ENCODE measurements at places on chromosomes 11 and 22. TPM values are rescaled to one million over a fixed set of nuclear protein-coding genes. Genes with fewer than 3 reads are reported as not detected.

- no peak for DNase-seq
Measured at GRCh38 chr11:65615950-65616574, 486 bp downstream of the PCNX3 start.

DNA sequence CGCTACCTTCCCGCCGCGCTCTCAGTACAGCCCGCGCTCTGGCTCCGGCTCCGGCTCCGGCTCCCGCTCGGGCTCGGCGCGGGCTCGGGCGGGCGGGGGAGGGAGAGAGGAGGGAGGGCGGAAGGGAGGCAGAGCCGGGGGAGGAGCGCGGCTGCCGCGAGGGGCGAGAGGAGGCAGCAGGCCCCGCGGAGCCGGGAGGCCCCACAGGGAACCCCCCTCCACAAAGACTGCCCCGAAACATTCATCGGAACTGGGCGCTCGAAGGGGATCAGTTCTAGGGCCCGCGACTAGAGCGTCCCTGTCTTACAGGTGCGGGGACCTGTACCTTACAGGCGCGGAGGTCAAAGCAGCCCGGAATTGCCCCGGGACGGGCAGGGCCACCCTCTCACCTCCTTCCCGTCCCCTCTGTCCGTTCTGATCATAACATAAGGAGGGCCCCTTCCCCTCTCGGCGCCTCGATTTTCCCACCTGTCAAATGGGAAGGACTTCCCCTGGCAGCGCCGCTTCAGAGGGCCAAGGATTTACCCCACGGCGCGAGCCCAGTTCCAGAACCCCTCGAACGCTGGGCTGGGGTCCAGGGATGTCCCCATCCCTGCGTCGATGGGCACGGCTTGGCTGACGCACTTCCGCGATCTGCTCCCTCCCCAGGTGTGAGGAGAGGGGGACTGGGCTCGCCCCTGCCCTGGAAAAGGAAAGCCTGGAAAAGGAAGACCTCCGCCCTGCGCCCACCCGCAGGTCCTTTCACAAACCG lies at the start of gene SHISA8:
Gene SHISA8, minus strand, starts transcription at position 40 of the 751 bp plus-strand sequence. CDS start 407 bp downstream, outside the sequence.
- DNase-seq: peak; percentile 73

DNA sequence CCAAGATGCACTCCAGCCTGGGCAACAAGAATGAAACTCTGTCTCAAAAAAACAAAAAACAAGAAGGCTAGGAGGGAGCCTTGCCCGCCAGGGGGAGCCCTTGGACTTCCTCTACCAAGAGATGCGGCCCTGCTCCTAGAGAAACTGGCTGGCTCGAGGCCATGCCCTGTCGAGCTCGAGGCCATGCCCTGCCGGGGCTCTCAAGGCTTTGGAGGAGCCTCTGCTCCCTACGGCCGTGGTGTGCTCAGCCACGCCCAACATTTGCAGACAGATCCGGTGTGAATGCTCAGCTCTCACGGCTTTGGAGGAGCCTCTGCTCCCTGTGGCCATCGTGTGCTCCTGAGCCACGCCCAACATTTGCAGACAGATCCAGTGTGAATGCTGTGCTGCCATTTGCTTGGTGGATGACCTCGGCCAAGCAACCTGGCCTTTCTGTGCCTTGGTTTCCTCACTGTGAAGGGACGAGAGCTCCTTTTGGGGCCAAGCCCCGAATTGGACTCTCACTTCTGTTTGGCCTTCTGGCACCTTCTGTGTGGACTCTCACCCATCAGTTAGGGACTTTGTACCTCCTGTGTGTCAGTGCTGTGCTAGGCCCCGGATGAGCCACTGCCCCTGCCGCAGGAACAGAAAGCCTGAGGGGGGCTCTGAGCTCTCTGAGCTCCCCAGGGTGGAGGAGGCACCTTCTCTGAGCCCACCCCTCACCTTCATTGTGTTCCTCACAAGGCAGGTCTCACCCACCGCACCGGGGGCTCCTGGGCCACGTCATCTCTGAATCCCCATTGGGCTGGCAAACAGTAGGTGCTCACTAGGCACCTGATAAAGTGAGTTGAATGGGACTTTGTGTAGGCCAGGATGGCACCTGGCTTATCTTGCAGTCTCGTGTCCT lies 14.1 kb downstream of the C11orf24 start:
- peak; percentile 94 for DNase-seq

The MYBPC3 gene
- total RNA-seq: 0.11 TPM

The BIRC3 gene
- total RNA-seq: 59.3 TPM

DNA sequence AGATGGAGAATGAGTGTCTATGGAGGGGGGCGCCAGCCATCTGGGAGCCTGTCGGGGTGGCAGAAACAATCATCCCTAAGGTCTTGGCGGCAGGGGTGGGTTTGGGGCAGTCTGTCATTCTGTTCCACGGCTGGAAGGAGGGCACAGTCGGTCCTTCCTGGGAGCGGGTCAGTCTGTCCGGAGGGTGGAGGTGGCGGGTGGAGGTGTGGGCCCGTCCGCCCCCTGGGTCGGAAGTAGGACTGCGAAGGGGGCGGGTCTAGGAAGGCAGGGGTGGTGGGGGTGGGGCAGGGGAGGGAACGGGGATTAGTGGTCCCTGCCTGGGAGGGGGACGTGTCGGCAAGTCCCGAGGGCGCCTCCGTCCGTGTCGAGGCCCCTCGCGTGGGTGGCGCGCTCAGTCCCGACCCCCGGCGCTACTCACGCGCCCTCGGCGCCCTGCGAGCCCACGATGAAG lies 461 bp downstream of the TBC1D10A start:
- no peak for DNase-seq

DNA sequence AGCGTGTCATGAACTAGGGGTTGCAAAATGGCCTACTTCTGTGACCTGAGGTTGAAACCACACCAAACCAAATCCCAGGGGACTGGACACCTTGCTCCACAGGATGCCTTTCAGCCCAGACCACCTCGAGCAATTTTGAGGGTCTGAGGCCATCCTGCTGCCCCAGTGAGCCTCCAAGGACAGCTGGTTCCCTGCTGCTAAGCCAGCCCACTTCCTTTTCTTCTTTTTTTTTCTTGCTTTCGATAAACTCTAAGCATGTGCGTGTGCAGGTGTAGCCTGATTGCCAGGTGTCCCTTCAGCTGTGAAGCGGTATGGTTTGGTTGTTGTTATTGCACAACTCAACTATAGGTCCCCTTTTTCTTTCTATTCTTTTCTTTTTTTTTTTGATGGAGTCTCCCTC lies 2.7 kb downstream of the CRYBB1 start:
- DNase-seq: no peak

GRCh38 chr22:32843300-32843699 lies 41.8 kb downstream of the TIMP3 start:
- no peak for DNase-seq

DNA sequence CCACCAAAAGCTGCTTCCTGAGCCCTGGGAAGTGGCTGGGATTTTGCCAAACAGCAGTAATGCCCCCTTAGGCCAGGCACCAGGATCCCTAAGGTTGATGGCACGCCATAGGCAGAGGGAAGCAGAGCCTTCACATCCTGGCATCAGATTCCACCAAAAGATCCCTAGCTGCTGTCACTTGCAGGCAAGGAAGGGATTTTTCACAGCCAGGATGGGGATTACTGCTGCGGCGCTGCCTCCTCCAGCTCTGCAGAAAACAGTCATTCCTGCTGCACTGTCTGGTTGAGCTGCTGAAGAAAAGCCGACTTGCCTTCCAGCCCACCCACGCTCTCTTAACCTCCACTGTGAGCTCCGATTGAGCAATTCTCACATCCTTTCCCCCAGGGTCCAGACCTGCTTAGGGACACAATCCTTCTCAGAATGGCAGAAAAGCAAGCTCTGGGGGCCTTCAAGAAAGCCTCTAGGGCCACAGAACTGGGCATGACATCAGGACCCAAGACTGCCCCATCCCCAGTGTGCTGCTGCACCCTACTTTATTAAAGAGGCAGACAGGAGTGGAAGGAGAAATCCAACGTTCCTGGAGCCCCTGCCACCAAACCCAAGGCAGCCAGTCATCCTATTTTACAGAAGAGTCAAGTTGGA lies 19.9 kb downstream of the SYN3 start:
- no peak for DNase-seq

- no peak for DNase-seq
Measured at GRCh38 chr11:16356057-16356760, at the start of gene SOX6. SOX6 (minus strand) TSS chr11:16356546; CDS start chr11:16341248, 15,298 bp downstream.

GRCh38 chr11:118783724-118784495 lies 7.1 kb downstream of the DDX6 start:
- no peak for DNase-seq

The B3GAT1 gene
- 0.60 TPM for total RNA-seq

DNA sequence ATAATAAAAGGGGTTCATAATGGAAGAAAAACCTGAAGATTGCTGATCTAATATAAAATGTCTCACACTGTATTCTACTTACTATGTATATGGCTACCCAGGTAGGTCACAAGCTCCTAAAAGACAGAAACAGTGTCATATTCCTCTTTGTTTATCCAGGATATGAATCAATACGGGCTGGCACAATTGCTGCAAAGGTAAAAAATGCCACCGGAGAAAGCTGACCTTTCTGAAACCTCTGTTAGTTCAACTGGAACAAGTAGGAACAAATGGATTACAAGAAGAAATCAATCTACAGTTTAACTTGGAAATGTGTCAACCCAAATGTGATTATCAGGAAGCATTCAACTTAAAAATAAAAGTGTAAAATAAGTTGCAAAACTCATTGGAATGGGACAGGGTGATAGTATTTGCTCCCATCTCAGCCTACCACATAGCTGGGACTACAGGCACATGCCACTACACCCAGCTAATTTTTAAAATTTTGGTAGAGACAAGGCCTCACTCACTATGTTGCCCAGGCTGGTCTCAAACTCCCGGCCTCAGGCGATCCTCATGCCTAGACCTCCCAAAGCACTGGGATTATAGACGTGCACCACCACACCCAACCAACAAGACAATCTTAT lies 27.6 kb downstream of the SLC35F2 start:
- no peak for DNase-seq

The SLC37A2 gene
- total RNA-seq: 3.5 TPM

DNA sequence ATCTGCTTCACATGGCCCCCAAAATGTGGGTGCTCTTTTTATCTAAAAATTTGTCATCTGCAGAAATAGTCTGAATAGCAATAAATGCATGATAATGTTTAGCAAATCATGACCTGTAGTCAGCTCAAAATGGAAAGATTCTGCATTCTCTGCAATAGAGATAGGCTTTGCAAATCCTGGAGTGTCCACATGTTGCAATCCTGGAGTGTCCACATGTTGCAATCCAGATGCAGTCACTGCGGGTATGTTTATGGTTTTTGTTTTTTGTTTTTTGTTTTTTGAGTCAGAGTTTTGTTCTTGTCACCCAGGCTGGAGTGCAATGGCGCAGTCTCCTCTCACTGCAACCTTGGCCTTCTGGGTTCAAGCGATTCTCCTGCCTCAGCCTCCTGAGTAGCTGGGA lies 20.2 kb upstream of the LRRC32 start:
- no peak for DNase-seq
